ENCODE measurements at places on chromosomes 13 and 19.
A peak's percentile ranks its signal among the peaks of the same experiment; 100 is the strongest.

DNA sequence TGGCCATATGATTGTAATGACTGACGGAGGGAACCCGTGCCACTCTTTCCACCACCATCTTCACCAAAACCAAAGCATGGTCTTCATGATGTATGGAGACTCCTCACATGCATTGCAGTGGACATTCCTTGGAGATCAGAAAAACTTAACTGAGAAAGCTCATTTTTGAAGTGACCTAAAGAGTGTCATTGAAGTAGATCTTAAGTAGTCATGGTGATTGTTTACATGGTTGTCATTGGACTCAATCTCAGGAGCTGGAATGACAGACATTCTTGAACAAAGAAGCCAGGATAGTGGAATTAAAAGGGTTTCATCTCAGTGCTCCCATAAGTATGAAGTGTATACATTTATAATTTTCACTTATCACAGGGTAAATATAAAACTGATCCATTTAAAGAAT is 236.7 kb upstream of the IPO5 start:
- DNase-seq: no peak

- DNase-seq: peak; percentile 37
Measured at GRCh38 chr19:2290441-2291184, 8.6 kb upstream of the PEAK3 start.

DNA sequence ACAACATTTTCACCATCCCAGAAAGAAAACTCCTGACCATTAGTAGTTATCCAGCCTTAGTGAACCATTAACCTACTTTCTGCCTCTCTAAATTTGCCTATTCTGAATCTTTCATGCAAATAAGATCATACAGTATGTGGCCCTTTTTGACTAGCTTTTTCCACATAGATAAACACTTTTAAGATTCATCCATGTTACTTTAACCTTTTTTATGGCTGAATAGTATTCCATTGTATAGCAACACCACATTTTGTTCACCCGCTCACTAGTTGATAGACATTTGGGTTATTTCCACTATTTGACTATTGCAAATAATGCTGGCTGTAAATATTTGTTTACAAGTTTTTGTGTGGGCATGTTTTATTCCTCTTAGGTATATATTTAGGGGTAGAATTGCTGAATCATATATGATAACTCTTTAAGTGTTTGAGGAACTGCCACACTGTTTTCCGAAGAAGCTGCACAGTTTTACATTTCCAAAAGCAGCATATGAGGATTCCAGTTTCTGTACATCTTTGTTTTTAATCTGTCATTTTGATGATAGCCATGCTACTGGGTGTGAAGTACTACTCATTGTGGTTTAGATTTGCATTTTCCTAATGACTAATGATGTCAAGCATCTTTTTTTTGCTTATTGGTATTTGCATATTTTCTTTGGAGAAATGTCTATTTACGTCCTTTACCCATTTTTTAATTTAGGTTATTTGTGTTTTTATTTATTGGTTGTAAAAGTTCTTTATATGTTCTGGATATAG is 17.1 kb downstream of the COG6 start:
- no peak for DNase-seq

- no peak for DNase-seq
Measured at GRCh38 chr19:39200803-39201115, 3.3 kb downstream of the SYCN start.

GRCh38 chr13:103022336-103022735 is 43.9 kb downstream of the SLC10A2 start:
- DNase-seq: no peak

DNA sequence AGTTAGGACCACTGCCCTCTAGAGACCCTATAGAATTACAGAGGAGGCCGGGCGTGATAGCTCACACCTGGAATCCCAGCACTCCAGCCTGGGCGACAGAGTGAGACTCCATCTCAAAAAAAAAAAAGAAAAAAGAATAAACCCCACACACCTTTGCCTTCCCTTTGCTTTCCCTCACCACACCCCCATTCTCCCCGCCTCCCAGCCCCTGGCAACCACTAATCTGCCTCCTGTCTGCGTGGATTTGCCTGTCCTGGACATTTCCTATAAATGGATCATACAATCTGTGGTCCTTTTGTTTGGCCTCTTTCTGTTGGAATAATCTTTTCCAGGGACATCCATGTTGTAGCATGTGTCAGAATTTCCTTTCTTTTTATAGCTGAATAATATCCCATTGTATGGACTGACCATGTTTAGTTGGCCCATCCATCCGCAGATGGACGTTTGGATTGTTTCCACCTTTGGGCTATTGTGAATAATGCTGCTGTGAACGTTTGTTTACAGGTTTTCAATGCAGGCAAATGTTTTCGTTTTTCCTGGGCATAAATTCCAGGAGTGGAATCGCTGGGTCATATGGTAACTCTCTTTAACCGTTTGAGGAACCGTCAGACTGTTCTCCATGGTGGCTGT is 15.3 kb downstream of the NACC1 start:
- no peak for DNase-seq

Data from transverse colon (tissue), 4 donors.